Regular cardiac myocyte (primary cell): ENCODE measurements at places on chromosomes 12 and 14. TPM values are rescaled to one million over a fixed set of nuclear protein-coding genes. Genes with fewer than 3 reads are reported as not detected.

Gene B4GALNT3
- 0.28 TPM in 1 of 2 replicates, not detected in the other for total RNA-seq

Gene RITA1
- 17.8 and 22.0 TPM in 2 replicates for total RNA-seq

Gene SMOC1
- total RNA-seq = under 0.01 and 0.85 TPM in 2 replicates

Gene AKAP5
- 0.56 and 0.58 TPM in 2 replicates for total RNA-seq

Gene IRAK3
- total RNA-seq = 3.5 and 18.3 TPM in 2 replicates

Gene CREBL2
- total RNA-seq = 29.5 and 46.8 TPM in 2 replicates

Gene RPGRIP1
- total RNA-seq = not detected in 2 replicates

Gene DDN
- total RNA-seq = 0.28 and 0.38 TPM in 2 replicates

Gene HOXC4
- 0.19 TPM in 1 of 2 replicates, not detected in the other for total RNA-seq

Gene FGF23
- under 0.01 TPM in 1 of 2 replicates, not detected in the other for total RNA-seq

Gene A2ML1
- under 0.01 TPM in 1 of 2 replicates, not detected in the other for total RNA-seq

Gene C14orf39
- total RNA-seq = not detected in 2 replicates

Gene JAG2
- 0.58 and 1.1 TPM in 2 replicates for total RNA-seq

Gene LIN7A
- total RNA-seq = 21.3 and 36.6 TPM in 2 replicates

Gene GLIPR1L1
- total RNA-seq = not detected in 2 replicates

Gene TMEM30B
- total RNA-seq = under 0.01 and 0.56 TPM in 2 replicates

Gene FAM222A
- under 0.01 and 0.38 TPM in 2 replicates for total RNA-seq

Gene KRT2
- total RNA-seq = not detected in 2 replicates

Gene FAM90A1
- under 0.01 and 0.28 TPM in 2 replicates for total RNA-seq
